ENCODE measurements at places on chromosomes 16 and 17. TPM values are rescaled to one million over a fixed set of nuclear protein-coding genes. Genes with fewer than 3 reads are reported as not detected.

MYH3 gene
- total RNA-seq: 0.88 TPM

HSPB9 gene
- total RNA-seq: not detected

- DNase-seq: peak; percentile 54
Observed at GRCh38 chr17:58658804-58659713, 32.8 kb downstream of the TEX14 start.

DNA sequence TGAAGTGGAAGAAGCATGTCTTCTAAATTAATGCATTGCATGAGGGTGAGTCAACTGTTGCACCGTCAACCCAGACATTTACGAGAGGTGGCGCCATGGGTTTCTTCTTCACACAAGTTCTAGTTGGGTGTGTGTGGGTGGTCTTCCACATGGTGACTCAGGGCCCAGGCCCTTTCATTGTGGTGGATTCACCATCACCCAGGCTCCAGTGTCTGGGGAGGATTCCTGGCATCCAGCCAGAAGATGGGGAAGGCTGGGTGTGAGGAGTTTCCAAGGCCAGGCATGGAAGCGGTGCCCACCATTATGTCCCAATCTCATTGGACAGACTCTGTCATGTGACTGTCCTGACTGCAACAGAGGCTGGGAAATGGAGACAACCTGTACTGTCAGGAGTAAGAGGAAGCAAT lies 21.4 kb upstream of the JPH3 start:
- no peak for DNase-seq

DNA sequence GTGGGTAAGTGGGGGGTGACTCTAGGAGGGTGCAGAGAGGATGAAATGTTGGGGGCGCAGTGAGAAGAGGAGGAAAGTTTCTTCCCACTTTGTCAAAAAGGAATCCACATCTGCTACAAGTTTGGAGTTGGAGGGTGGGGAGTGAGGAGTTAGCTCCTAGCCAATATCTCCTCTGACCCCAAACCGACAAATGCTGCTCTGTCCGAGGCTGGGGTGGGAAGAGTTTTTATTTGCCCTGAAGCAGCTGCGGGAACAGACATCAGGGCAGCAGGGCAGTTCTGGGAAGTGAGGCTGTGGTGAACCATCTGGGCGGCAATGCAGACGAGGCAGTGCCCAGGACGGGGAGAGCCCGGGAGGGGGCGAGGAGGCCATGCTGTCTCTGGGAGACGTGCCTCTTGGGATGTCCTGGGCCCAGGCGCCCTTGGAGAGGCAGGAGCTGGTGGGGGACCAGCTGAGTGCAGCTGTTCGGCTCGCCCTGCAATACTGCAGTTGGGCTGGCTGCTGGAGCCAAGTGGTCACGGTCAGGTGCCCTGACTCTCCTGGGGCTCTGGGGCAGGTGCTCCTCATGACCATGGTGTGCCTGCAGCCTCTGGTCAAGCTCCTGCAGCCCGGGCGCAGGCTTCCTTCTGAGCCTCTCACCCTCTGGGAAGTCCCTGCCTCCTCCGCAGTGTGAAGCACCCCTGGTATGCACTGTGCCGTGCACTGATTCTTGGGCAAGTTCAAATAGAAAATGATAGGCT lies 6.4 kb upstream of the SOCS3 start:
- no peak for DNase-seq

DNA sequence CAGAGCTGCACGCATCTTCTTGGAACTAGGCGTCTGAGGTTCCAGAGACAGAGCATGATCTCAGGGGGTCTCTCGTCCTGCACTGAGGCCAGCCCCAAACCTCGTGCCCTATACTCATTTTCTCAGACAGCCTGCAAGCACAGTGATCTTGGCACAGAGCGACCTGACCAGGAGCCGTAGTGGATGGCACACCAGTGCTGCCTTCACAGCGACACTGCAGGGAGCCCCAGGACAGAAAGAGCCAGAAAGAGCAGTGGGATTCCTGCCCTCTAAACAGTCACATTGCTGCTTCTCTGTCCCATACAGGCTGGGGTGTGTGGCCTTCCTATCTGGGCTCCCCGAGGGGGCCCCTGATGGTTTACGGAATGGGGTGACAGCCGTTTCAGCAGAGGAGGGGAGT lies 131.0 kb downstream of the RBFOX3 start:
- no peak for DNase-seq

MAPT gene
- 28.6 TPM for total RNA-seq

DNA sequence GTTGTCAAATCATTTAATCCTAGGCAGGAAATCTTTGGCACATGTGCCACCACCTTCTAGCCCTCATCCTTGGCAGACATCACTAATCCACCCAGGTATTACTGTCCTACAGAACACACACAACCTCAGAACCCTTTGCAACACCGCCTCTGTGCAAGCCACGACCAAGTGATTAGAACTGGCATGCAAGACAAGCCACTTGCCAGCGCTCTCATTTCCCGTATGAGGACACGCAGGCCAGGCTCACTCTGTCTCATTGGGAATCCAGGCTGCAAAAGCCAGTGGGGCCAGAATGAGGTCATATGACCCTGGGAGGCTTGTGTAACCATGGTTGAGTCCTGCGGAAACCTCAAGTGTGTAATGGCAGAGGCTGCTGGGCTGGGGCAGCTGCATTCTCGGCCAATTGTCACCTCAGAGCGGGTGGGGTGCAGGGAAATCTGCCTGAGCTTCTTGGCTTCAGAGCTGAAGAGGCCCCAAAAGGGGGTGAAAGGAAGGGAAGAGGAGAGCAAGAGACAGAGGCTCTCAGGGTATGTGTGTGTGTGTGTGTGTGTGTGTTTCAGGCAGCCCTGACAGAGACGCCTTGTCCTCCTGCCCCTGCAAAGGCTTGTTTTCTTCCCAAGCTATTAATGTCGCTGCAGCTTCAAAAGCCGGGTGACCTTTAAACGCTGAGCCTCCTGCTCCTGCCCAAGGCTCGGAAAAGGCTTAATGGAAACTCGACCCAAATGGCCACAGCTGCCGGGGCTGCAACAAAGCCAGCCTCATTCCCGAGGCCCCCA lies 43.2 kb upstream of the MRPS23 start:
- DNase-seq: peak; percentile 91

DNA sequence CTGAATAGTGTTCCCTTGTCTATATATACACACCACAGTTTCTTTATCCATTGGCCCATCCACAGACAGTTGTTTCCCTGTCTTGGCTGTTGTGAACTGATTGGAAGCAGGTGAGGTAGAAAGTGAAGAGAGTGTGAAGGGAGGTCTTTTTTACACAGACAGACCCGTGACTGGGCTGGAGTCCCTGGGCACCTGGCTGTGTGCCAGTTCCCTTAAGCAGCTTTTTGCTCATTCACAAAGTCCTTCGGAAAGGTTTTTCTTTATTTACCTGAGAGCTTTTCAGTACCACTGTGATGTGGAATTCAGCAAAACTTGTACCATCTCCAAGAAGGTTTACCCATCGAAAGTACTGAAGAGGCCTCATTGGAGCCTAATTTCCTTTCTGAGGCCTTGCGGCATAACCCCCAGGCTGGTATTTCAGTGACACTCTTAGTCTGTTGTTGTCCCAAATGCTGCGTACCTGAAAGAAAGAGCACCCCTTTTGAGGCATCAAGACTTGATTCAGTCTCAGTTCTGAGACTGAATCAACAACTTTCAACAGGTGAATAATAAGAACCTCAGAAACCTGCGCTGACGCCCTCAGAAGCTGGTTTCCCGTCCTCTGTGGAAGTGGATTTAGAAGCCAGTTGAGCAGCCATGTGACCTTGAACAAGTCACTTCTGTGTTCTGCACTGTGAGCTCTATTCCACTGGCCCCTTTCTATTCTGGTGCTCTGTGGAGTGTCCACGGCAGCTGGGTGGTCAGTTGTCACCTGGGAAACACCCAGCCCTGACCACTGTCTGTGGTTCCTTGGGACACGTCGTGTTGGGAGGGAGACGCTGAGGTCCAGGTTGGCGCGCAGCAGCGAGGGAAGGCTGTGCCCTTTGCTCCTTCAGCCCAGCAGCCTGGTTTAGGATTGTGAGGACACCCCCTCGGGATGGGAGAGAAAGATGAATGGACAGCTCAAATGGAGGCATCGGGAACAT lies 53.9 kb upstream of the CRISPLD2 start:
- DNase-seq: no peak

DNA sequence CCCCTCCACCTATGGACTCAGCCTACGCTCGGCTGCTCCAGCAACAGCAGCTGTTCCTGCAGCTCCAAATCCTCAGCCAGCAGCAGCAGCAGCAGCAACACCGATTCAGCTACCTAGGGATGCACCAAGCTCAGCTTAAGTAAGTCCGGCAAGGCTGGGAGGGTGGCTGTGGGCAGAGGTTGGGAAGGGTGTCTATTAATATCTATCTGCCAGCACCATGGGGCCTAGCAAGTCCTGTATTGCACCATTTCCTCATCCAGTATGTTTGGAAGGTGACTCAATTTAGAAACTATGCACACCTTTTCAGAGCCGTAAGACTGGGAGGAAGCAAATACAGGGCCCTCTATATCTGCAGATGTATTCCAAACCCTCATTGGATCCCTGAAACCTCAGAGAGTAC lies 45.0 kb upstream of the ARHGAP44 start:
- peak; percentile 57 for DNase-seq

DNA sequence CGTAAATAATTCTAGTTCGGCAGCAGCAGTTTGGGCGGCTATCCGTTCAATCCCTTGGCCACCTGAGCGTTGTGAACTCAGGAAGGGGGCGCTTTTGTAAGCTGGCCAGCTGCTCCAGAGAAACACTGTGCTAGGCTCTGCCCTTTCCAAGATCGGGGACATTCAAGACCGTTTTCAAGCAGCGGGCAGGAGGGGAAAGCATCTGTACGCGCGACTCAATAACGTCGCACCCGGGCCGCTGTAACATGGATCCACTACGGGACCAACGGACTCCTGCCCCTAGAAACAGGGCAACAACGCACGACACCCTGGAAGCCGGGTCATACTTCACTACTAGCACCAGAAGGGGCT lies 463 bp downstream of the TOP2A start:
- no peak for DNase-seq

DNA sequence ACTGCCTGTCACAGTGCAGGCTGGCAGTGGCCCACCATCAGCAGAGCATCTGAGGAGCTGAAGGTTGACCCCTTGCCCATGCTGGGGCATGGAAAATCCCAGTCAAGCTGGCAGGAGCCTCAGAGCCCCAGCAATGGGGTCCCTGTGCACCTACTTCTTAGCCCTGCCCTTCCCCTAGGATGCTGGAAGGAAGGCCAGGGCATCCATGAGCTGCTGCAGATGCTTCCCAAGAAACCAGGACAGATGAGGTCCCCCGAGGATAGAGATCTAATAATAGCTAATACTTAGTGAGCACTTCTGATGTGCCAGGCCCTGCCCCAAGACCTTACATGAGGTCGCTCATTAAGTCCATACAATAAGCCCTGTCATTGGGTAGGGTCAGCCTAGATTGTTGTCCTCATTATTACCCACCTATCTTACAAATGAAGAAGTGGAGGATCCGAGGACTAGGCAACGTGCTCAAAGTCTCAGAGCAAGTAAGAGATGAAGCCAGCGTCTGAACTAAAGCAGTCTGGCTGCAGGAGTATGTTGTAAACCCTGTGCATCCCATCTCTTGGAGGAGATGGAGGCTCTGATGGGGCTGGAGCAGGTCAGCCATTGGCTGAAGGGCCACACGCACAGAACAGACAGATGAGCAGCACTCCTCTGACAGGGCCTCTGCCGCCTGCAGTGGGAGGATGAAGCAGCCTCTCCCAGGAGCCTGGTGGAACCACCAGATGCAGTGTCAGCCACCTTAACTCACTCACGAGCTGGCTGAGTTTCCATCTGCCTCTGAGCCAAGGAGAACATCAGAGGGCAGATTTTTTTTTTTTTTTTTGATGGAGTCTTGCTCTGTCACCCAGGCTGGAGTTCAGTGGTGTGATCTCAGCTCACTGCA lies 175.4 kb downstream of the WSCD1 start:
- DNase-seq: no peak

DNA sequence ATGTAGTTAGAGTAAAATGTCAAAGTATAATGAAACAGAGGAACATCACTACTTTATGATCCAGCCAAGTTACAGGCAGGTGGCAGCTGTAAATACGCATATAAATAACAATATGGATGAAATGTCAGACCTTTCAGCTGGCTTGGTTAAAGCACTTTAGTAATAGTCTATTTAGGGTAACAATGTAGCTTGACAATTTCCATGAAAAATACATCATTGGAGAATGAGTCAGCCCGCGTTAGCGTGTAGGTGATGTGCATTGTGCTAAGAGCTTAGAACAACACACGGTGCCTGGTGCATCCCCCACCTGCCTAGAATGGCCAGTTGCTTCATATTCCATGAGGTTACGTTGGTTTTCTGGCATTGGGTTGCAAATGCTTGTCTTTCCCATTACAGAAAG lies 119.4 kb downstream of the RBFOX1 start:
- DNase-seq: no peak

DNA sequence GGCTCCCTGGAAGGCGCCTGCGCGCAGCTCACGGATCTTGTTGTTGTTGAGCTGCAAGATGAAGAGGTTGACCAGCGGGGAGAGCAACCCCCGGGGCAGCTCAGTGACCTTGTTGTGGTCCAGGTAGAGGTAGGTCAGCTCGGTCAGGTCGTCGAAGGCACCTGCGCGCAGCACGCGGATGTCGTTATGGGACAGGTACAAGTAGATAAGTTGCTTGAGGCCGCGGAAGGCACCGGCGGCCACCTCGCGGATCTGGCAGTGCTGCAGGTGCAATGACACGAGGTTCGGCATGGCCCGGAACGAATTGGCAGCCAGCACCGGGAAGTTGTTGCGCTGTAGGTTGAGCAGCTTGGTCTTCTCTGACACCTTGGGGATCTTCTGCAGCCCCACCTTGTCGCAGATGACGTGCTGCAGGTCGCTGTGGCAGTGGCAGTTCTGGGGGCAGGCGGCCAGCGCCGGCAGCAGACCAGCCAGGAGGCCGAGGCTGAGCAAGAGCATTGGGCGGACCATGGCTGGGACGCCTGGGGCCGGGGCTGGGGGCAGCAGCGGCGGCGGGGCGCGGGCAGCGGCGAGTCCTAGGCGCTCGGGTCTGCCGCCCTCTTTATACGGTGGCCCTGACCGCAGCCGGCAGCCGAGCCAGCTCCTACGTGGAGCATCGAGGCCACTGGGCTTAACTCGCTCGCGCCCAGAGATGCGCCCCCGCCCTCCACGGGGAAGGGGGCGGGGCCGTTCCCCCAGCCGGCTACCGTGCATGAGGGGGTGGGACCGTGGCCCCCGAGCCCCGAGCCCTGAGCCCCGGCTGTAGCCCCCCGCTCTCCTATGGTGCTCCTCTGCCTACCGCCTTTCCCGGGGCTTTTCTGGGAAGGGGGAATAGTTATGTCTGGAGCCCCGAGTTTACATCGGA lies at the start of gene CHAD:
TSS of gene CHAD (minus strand) at position 577 of the 904 bp plus-strand sequence. CDS start at position 510, 67 bp downstream.
- DNase-seq: no peak

- no peak for DNase-seq
Observed at GRCh38 chr17:47620503-47621245, 29.0 kb upstream of the KPNB1 start.

KRTAP9-4 gene
- total RNA-seq: not detected

GRCh38 chr16:72457243-72457940 lies 285.4 kb upstream of the PMFBP1 start:
- no peak for DNase-seq

- DNase-seq: no peak
Observed at GRCh38 chr16:85307552-85308364, 195.5 kb upstream of the CIBAR2 start.

CRYBA1 gene
- not detected for total RNA-seq

DNA sequence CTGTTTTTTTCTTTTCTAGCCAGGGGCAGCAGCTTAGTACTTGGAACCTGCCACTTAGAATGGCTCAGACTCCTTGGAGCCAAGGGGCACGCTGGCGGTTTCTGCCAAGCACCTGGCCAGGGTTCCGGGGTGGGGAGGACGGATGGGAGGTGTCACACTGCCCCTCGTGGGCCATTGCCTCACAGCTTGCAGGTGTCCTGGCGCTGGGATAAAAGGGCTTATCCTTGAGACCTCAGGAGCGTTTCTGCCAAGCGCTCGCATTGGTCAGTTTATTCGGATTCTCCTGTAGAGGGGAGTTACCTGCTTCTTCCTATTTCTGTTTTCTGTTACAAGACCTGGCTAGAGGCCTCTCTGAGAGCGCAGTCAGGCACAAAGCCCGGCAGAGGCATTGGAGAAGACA lies 234.6 kb downstream of the MSI2 start:
- DNase-seq: no peak

All from left ventricle myocardium inferior (tissue), 1 donor.